ENCODE measurements at places on chromosomes 5 and 9.

- no peak for DNase-seq
Measured at GRCh38 chr5:6574111-6574510, 58.7 kb downstream of the NSUN2 start.

- no peak for DNase-seq
Measured at GRCh38 chr9:109639674-109640579, 140.1 kb upstream of the PALM2AKAP2 start.

DNA sequence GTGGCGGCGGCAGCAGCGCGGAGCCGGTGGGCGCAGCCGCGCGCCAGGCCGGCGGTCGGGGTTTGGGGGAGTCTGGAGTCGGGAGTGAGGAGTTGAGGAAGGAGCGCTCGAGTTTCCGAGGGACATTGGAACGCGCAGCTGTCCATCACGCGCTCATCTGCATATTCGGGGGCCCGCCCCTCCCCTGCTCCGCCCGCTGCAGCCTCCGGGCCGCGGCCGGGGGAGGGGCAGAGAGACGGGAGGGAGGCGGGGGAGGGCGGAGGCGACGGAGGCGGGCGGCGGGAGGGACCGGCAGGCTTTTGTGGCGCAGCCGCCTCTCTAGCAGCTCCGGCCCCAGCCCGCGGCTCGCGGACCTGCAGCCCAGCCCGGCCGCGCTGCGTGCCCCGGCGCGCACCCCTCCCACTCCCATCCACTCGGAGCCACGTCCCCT, at the start of gene IRX2:
IRX2 (minus strand) TSS at position 86 of the 430 bp plus-strand sequence. CDS start 264 bp downstream, outside the sequence.
- DNase-seq, result no peak

- DNase-seq, result no peak
Measured at GRCh38 chr9:135328485-135329417, 150.8 kb upstream of the PPP1R26 start.

DNA sequence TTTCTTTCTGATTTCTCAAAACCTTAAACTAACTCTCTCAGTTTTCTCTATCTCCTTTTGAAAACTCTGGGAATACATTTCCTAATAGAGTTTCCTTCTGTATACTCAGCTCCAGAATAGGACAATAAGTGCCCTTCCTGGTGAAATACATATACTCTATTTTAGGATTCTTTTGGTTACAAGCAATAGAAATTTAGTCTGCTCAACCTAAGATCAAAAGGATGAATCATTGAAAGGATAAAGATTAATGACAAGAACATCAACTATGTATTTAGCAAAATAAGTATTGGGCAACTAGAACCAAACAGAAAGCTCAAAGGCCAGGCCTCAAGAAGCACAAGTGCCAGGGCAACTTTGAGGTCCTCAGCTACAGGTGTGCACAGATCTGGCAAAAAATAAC, 127.1 kb downstream of the ADAMTSL1 start:
- no peak for DNase-seq

GRCh38 chr5:95380103-95380628, 11.0 kb upstream of the FAM81B start:
- no peak for DNase-seq
